ENCODE measurements at places on chromosomes 2 and 18. TPM values are rescaled to one million over a fixed set of nuclear protein-coding genes. Genes with fewer than 3 reads are reported as not detected.
A peak's percentile ranks its signal among the peaks of the same experiment; 100 is the strongest.

The ZNF514 gene
- 11.9 TPM for total RNA-seq

GRCh38 chr2:204862809-204863208 is 317.5 kb downstream of the PARD3B start:
- peaks cover 5% of the 10 kb centered on the region for H3K4me1 ChIP-seq
- H3K27me3 ChIP-seq: no peaks in the 10 kb centered on the region
- no peak overlapping the region for H3K27ac ChIP-seq
- H3K4me3 ChIP-seq: no peak overlapping the region

DNA sequence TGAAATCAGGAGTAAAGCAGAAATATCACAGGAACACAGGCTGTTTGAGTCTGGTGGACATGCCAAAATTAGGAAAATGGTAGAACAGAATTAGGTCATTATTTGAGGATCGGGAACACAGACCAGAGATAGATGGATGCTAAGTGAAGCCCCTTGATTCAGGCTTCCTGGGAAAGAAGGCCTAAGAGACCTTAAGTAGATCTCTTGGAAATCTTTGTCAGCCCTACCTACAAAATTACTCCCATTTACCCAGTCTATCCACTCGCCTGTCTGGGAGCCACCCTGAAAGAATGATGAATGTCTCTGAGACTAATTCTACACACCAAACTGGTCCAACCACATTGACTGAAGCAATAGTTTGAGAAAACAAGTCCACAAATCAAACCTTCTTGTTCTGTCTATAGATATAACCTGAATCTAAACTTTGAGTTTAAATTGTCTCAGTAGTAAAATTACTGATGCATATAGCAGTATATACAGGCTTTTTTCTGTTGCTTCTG is 36.6 kb upstream of the TANK start:
- H3K4me3 ChIP-seq: no peak overlapping the region
- H3K27me3 ChIP-seq: no peaks in the 10 kb centered on the region
- no peaks in the 10 kb centered on the region for H3K36me3 ChIP-seq
- peak overlapping the region; percentile 7 for H3K27ac ChIP-seq
- H3K4me1 ChIP-seq: peaks cover 4% of the 10 kb centered on the region

DNA sequence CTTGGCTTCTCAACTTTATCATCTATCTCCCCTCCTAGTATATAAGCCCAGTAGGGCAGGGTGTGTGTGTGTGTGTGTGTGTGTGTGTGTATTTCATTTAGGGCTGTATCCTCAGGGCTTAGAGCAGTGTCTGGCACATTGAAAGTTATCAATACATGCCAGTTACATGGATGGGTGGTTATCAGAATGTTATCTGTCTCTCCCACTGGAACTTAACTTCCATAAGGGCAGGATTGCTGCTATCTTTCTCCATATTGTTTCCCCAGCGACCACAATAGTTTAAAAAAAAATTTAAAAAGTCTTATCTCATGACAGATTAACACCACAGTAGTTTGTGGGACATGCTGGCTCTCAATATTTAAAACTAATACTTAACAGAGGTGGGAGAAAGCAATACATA is 488.9 kb downstream of the PLCL1 start:
- no peak overlapping the region for H3K27ac ChIP-seq
- no peaks in the 10 kb centered on the region for H3K27me3 ChIP-seq
- H3K36me3 ChIP-seq: no peaks in the 10 kb centered on the region
- H3K4me3 ChIP-seq: no peak overlapping the region

GRCh38 chr2:74489906-74490305 is 7.0 kb downstream of the TTC31 start:
- no peaks in the 10 kb centered on the region for H3K27me3 ChIP-seq
- DNase-seq: no peak
- no peaks in the 10 kb centered on the region for H3K4me1 ChIP-seq
- no peak overlapping the region for H3K27ac ChIP-seq

The DOK6 gene
- 0.20 TPM for total RNA-seq

The G6PC2 gene
- total RNA-seq: not detected

The CXCR4 gene
- total RNA-seq: 0.79 TPM

The PROKR1 gene
- 1.5 TPM for total RNA-seq

The UGT1A4 gene
- total RNA-seq: not detected

The DNER gene
- total RNA-seq: 1.1 TPM

The PLB1 gene
- total RNA-seq: not detected

The SPTBN1 gene
- total RNA-seq: 160 TPM

The NT5C1B gene
- not detected for total RNA-seq

DNA sequence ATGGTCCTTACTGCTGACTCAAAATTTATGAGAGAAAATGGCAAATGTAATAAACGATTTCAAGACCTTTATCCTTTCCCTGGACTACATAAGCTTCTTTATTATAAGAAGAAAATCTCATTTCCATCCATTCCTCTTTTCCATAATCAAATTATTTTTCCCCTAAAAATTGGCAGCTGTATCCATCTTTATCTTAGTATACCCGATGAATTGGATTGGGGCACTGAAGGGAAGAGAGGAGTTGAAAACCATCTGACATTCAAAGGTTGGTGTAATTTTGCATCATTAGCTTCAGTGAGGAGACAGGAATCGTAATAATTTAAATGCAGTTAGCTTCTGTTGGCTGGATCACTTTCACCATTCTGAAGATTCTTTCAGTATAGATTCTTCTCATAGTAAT is 574.1 kb downstream of the XIRP2 start:
- H3K27ac ChIP-seq: no peak overlapping the region
- peaks cover 28% of the 10 kb centered on the region for H3K36me3 ChIP-seq
- no peaks in the 10 kb centered on the region for H3K27me3 ChIP-seq
- H3K4me1 ChIP-seq: no peaks in the 10 kb centered on the region
- no peak for DNase-seq

The APCDD1 gene
- 1.8 TPM for total RNA-seq

DNA sequence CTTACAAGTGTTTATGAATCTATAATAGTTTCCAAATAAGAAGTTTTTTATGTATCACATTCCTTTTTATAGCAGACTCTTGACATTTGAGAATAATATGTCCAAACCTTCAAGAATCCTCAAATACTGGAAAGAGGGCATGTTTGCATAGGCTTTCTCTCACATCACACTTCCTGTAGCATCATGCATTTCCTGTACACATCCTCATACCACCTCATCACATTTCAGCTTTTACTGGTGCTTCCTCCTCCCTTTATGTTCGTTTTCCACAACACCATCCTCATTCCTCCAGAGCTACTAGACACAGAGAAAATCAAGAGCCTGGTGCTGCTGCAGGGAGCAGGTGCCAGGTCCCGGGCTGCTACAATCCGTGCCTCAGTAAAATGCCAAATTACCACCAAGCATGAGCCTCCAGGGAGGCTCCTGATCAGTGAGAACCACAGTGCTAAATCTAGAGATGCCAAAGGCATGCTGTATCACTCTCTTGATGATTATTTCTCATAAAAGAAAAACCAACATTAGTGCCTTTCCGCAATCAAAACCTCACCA is 137.7 kb upstream of the CYP1B1 start:
- no peak overlapping the region for H3K4me3 ChIP-seq
- no peak overlapping the region for H3K27ac ChIP-seq
- no peaks in the 10 kb centered on the region for H3K27me3 ChIP-seq
- DNase-seq: no peak
- no peaks in the 10 kb centered on the region for H3K4me1 ChIP-seq
- H3K36me3 ChIP-seq: no peaks in the 10 kb centered on the region

The TUBA3E gene
- 0.13 TPM for total RNA-seq

DNA sequence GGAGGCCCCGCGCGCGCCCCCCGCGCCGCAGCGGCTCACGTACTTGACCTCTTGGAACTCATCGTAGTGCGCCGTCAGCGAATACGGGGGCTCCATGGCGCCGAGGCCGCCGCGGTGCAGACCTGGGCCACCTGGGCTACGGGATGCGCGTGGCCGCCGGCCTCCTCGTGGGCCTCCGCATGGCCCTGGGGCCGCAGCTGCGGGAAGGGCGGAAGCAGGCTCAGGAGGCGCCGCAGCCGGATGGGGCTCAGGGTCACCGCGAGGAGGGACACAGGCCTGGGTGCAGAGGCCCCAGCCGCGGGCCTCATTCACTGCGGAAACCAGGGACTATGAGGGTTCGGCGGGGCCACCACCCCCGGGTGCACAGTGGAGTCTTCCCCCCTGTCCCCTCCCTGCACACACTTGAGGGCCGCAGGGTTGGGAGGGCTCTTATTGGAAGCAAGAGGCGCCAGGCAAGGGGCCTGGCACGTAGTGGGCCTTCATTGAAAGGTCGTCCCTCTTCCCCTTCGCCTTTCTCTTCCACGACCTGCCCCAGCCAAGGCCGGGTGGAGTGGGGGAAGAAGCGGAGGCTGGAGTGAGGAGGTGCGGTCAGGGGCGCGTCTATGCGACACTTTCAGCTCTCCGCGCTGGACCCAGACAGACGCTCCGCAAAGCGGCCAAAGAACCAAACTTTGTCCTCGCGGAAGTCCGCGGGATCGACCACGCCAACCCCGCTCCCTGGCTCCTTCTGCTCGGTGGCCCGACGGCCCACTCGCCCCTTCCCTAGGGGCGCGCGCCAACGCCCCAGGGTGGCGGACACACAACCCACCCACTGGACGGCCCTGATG is 863 bp downstream of the ECEL1 start:
- H3K4me3 ChIP-seq: peak overlapping the region; percentile 77
- peaks cover 2% of the 10 kb centered on the region for H3K4me1 ChIP-seq
- H3K36me3 ChIP-seq: no peaks in the 10 kb centered on the region
- no peak overlapping the region for H3K27ac ChIP-seq

The REG1B gene
- not detected for total RNA-seq

DNA sequence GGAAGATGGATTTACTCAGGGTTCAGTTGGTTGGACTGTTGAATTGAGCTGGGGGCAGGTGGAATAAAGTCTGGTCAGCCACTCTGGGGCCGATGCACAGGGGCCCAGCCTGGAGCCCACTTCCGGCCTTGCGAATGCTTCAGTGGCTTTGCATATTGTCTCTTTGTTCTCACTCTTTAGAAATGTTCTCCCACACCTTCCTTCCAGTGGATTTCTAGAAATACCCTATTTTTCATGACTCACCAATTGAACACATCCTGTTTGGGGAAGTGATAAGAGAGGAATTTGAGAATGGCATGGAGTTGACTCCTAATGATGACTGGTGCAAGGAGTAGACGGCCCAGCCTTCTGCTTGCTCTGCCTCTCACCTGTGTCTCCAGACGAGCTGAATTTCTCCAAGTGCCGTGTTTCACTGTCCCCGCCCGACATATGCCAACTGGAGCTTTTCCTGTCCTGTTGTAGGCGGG is 28.1 kb downstream of the ASAP2 start:
- DNase-seq: no peak
- H3K27ac ChIP-seq: no peak overlapping the region
- H3K36me3 ChIP-seq: no peaks in the 10 kb centered on the region
- no peaks in the 10 kb centered on the region for H3K27me3 ChIP-seq
- no peak overlapping the region for H3K4me3 ChIP-seq

GRCh38 chr2:170715932-170716777 is 1.0 kb downstream of the SP5 start:
- peak overlapping the region; percentile 53 for H3K4me3 ChIP-seq
- peak; percentile 56 for DNase-seq
- H3K36me3 ChIP-seq: no peaks in the 10 kb centered on the region
- peaks cover 61% of the 10 kb centered on the region for H3K27me3 ChIP-seq
- no peaks in the 10 kb centered on the region for H3K4me1 ChIP-seq
- H3K27ac ChIP-seq: no peak overlapping the region

- DNase-seq: no peak
- no peaks in the 10 kb centered on the region for H3K36me3 ChIP-seq
- no peaks in the 10 kb centered on the region for H3K27me3 ChIP-seq
- no peak overlapping the region for H3K27ac ChIP-seq
- H3K4me3 ChIP-seq: no peak overlapping the region
- H3K4me1 ChIP-seq: no peaks in the 10 kb centered on the region
Observed at GRCh38 chr2:128983094-128983493, 664.4 kb upstream of the HS6ST1 start.

DNA sequence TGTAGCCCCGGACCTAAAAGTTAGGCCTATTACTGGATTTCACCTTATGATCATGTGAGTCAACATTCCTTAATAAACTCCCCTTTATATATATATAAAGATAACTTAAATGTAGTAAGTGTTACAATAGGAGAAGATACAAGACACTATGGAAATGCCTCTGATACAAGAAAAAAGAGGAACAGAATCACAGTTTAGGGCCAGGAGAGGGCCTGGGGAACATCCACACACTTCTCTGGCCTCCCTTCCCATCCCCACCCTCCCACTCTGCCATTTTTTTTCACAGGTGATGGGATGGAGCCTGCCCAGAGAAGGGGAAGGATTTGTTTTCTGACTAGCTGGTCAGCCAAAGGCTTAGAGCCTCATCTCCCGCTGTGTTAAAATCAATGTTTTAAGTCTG is 6.4 kb downstream of the CDC42EP3 start:
- DNase-seq: no peak
- no peaks in the 10 kb centered on the region for H3K27me3 ChIP-seq
- peaks cover 69% of the 10 kb centered on the region for H3K36me3 ChIP-seq

The ZNF804A gene
- not detected for total RNA-seq

The SNTG2 gene
- total RNA-seq: 12.7 TPM

DNA sequence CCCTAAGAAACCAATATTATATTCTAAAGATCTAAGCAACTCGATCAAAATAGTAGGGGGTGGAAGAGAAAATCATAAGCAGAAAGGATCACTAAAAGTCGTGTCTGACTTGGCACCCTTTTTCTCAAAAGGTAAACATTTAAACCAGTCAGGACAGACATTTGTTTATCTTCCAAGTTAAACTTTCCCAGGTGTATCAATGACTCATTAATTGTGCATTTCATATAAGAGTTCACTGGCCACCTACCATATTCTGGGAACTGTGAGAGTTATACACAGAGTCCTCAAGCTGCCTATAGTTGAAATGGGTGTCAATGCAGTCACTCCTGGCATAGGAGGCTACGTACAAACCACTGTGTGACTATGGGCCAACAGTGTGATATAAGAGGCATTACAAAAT is 4.8 kb upstream of the ACVR1 start:
- no peaks in the 10 kb centered on the region for H3K36me3 ChIP-seq
- H3K4me1 ChIP-seq: no peaks in the 10 kb centered on the region
- DNase-seq: no peak
- no peaks in the 10 kb centered on the region for H3K27me3 ChIP-seq
- no peak overlapping the region for H3K27ac ChIP-seq
- H3K4me3 ChIP-seq: no peak overlapping the region

The PIKFYVE gene
- 27.2 TPM for total RNA-seq

The FABP1 gene
- not detected for total RNA-seq

DNA sequence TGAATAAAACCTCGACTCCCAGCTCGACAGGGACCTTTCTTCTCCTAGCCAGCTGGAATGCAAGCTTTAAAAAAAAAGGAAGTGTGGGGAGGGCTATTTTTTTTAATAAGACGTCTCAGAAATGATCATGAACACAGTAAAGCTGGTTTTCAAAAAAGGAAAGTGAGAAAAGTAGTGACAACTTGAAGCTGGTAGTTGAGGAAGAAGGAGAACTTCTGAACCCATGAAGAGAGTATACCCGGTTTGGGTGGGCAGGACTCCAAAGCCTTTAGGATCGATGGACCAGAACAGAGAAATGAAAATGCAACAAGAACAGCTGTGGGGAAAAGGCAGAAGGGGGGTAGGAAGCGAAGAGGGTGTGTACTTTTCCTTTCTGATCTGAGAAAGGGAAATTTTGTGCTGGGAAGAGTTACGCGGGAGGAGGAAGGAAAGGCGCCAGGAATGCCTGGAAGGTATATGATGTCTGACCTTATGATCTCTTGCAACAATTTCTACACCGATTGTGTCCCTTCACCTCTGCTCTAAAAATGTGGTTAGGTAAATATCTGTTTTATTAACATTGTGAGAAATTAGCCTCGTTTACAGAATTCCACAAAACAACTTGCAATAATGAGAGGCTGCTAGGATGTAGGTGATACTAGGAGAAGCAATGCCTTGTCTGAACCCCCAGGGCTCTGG is 22.6 kb upstream of the CYP1B1 start:
- peaks cover 5% of the 10 kb centered on the region for H3K27me3 ChIP-seq
- peaks cover 11% of the 10 kb centered on the region for H3K4me1 ChIP-seq
- H3K36me3 ChIP-seq: peaks cover 2% of the 10 kb centered on the region
- DNase-seq: no peak
- no peak overlapping the region for H3K27ac ChIP-seq

The KIF1A gene
- 204 TPM for total RNA-seq
